ENCODE measurements at places on chromosomes 11 and 22. TPM values are rescaled to one million over a fixed set of nuclear protein-coding genes. Genes with fewer than 3 reads are reported as not detected.

DNA sequence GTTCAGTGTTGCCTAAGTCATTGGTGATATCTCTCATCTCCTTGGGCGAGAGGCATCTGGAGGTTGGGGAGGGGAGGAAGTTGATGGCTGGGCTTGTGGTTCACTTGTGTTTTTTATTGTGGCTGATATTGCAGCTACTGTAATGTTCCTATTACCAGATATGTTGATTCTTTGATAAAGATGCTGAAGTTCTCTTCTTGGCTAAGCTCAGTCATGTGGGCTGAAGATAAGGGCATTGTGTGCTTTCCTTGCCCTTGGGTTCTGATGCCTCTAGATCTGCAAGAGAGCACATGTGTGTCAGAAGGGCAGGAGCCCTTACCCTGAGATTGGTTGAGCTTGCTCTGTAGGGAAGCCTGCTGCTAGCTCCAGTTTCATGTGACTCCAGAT lies 12.0 kb downstream of the STX3 start:
- no peak for DNase-seq

Gene MRGPRF
- polyA plus RNA-seq = 151 TPM

- DNase-seq = no peak
These were observed 65.7 kb downstream of the NECTIN1 start for GRCh38 chr11:119663279-119663678.

Gene PAX6
- polyA plus RNA-seq = not detected

DNA sequence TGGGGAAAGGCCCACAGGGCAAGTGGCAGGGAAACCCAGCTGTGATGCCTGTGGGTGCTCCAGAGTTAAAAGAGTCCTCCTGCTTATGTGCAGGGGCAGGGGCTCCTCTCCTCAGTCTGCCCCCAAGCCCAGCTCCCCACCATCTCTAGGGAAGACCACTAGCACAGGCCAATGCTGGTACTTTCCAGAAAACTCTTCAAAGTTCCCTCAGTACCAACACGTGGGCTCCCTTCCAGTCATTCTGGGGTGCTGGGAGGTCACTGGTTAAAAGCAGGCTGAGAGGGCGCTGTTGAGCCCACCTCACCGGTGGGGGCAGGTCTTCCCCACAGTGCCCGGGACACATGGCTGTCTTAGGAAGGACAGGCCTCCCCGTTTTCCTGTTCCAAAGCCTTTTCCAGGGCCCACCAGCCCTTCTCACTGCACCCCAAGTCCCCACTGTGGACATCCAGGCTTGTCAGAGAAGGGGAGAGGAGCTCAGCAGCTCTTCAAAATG lies 154.6 kb downstream of the TRIM29 start:
- DNase-seq = no peak

GRCh38 chr11:107702723-107703122 lies 9.1 kb downstream of the SLN start:
- DNase-seq = no peak

DNA sequence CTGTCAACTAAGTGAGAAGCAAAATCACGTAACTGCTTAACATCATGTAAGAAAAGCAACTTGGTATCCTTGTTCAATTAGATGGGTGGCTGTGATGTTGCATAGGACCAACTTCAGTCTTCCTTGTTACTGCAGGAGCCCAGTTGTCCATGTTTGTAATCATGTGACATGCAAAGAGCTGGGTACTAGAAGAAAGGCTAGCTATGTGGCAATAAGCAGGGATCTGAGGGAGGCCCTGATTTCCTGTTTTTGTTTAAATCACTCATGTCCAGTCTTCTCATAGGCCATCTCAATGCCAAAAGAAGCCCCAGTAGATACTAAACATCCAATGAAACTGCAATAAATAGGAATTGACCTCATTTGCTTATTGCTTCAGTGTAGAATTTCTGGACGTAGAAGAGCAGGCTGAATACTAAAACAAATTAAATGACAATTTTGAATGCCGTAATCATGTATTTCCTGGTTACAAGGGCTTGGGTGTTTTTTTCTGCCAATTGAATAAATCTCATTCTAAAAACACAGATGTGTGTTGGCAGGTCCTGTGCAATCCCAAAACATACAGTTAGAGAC lies 140.8 kb upstream of the ARHGAP20 start:
- no peak for DNase-seq

Gene SEPTIN3
- polyA plus RNA-seq = 0.49 TPM

GRCh38 chr22:37377927-37378326 lies 49.4 kb downstream of the ELFN2 start:
- DNase-seq = no peak

Gene PCF11
- polyA plus RNA-seq = 38.1 TPM

DNA sequence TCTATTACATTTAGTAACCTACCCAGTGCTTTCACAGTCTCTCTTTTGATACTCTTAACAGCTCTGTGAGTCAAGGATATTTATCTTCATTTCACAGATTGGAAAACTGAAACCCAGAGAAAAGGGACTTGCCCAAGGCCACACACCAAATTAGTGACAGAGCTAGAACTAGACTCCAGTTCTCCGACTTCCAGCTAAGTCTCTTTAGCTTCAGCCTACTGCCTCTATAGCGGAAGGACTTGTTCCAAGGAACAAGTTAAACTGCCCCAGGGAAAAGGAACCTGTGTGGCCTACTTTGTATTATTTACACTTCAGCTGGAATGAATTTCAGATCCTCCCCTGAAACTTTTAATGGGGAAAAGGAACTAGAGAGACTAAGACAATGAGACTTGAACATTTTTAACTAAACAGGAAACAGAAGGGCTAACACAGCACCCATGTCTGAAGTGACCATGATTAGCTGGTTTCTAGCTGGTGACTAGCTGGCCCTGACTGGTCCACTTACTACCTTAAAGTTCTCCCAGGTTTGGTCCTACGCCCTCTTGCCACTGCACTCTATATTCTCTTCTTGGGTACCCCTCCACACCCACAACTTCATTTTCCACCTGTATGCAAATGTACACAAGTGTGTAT lies 1.3 kb downstream of the LRRC51 start:
- peak; percentile 39 for DNase-seq

DNA sequence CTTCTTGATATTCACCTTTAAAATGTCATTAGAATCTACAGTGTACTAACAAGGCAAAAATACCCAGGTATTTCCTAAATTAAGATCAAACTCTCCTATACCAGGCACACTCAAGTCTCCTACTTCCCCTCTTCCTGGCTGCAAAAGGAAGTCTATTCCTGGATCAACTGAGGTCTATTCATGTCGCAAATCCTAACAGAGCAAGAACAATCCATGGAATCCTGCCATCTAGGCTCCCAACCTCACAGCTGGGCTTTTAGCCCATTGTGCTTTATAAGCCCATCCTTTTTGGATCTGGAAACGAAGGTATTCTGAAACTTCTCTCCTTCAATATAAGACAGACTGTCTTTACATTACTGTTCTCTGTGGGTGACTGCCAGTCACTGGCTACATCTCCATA lies 161.8 kb downstream of the SOX6 start:
- DNase-seq = no peak

GRCh38 chr22:19887256-19887985 lies 32.7 kb upstream of the GNB1L start:
- no peak for DNase-seq

- DNase-seq = no peak
These were observed 27.4 kb downstream of the IGLL5 start for GRCh38 chr22:22914726-22915669.

GRCh38 chr11:111631666-111632039 lies 29.4 kb downstream of the SIK2 start:
- no peak for DNase-seq

Gene NPAT
- 5.9 TPM for polyA plus RNA-seq

- DNase-seq = no peak
These were observed 10.0 kb upstream of the TMEM191C start for GRCh38 chr22:21457023-21457787.

DNA sequence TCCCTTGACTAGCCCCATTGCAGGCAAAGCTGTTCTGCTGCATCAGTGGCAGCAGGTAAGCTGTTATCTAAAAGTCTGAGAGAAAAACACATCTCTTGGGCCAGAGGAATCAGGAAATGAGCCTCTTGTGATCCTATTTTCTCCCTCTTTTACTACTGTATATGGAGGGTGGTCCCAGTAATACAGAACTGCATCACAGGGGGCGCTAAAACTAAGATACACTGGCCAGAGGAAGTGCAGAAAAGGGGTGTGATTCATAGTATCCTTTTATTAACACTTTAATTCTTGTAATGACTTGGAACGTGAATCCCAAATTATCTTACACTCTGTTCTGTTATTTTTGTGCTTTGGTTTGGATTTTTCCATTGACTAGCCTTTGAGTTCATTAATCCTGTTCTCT lies 8.8 kb upstream of the MED17 start:
- DNase-seq = no peak

DNA sequence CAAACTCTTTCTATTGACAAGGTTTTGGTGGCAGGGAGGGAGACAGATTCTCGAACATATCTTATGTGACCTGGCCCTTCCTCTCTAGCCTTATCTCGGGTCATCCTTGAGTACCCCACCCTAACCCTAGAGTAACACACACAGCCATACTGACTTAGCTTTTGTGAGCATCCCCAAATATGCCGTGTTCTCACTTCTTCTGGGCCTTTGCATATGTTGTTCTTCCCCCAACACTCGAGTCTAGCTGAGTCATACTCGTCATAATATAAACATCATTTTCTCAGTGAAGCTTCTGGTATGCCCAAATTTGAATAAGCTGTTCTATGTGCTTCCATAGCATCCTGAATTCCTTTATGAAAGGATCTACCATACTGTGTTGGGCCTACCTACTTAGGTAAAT lies 8.0 kb downstream of the TTC17 start:
- no peak for DNase-seq

- no peak for DNase-seq
These were observed 33.7 kb downstream of the SLC5A1 start for GRCh38 chr22:32076761-32077084.

DNA sequence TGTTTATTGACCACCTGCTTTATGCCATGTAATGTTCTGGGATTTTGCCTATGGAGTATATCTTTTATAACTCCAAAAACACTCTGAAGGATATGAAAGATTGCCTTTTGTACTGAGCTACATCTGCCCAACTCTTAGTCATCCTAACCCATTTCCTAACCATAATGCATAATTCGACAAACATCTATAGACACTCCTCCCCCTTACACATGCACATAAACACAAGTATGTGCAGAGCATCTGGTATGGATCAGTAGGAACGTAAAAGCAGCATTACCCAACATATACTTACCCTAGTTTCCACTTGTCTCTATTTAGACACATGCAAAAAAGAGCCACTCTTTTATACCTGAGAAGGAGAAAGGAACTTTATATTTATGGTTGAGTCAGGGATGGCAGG lies 272.8 kb downstream of the FAM76B start:
- no peak for DNase-seq

DNA sequence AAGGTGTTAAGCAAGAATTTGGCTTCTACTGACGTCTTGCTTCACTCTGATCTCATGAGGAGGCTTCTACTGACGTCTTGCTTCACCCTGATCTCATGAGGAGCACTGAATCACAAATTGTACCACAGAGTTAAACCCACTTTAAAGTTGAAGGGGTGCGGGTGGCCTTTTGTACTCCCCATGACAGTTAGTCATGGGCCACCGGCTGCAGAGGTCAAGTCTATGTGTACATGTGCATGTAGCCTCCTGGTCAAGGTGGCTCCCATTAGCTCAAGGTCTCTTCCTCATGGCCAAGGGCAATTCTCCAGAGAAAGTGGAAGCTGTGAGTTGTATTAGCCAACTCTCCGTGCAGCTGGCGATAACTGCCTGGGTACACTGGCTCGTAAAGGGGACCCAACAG lies 23.1 kb upstream of the FZD4 start:
- DNase-seq = no peak

DNA sequence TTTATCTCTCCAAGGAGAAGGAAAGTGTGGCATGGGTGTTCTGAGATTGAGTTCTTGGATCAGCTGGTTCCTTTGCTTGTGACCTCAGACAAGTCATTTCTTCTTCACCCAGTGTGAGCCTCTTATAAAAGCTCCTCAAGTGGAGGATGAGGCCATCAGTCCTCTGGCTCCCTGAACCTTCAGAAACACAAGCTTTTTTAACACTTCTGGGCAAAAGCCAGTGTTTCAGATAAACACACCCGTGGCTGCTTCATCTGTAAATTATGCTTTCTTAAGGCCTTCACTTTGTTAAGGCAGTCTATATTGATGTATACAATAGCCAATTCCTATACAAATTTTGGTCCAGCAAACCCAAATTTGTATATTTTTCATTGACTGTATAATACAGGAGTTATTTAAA lies 179.9 kb downstream of the DBX1 start:
- DNase-seq = no peak

- no peak for DNase-seq
These were observed 106.2 kb downstream of the LRRC32 start for GRCh38 chr11:76564364-76564763.

- DNase-seq = no peak
These were observed 6.5 kb downstream of the POU2AF1 start for GRCh38 chr11:111372538-111372937.

Gene MS4A14
- 0.46 TPM for polyA plus RNA-seq

Gene LGR4
- polyA plus RNA-seq = 9.9 TPM

Gene APOL4
- polyA plus RNA-seq = 12.4 TPM

Gene GLB1L3
- polyA plus RNA-seq = 0.13 TPM

DNA sequence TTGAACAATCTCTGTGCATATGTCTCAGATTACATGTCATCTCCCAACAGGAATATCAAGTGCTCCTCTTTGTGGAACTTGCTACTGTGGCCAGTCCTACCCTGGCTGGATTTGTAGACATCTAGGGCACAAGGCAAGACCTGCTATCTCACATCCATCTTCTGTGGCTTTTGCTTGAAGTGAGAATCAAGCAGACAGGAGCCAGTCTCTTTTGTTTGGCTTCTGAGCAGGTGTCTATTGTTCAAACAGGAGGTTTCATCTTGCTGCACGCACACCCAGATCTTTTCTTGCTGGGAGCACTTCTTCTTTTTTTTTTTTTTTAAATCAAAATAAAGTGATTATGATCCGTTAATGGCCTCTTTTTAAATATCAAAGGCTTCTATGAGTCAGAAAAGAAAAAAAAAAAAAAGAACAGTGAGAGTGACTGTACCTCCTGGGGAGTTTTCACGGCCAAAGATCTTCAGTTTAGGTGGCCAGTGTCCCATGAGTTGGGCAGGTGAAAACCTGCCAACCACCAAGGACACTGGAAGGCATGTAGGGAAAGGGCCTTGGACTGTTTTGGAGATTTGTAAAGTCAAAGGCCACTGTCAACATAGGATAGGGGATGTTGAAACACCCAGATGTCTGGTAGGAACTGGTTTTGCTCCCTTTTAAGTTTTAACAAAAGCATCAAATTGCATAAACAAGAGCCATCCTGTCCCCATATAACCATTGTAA lies 78.1 kb downstream of the CD44 start:
- no peak for DNase-seq

DNA sequence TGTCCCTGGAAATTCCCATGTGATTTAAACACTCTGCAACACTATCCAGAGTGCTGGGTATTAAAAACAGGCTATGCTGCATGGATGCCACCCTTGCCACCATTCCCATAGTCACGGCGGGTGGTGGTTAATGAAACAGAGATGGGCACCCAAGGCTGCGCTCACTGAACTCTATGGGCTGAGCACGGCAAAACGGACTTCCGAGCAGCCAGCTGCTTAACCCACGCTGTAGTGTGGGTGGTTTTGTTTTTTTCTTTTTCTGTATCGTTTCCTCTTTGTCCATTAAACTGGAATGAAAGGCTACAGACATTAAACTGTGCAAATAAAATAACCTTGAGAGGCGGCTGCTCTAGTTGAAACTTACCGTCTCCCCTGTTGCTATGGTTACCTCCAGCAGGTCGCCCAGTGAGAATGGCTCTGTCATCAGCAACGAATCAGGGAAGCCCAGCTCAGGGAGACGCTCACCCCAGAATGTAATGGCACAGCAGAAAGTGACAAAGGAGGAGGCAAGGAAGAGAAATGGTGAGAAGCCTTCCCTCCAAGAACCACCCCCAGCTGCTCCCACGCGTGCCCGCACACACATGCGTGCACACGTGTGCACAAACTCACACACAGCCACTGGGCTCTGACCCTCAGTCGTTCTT lies 102.1 kb downstream of the C11orf91 start:
- no peak for DNase-seq

Gene GTSE1
- 0.33 TPM for polyA plus RNA-seq

Data from urinary bladder (tissue), 4 donors.